ENCODE measurements at places on chromosomes 4 and X. TPM values are rescaled to one million over a fixed set of nuclear protein-coding genes. Genes with fewer than 3 reads are reported as not detected.

Gene EXOC1L
- not detected for total RNA-seq

Gene GUCY1A1
- 0.18 TPM for total RNA-seq

Gene HMX1
- total RNA-seq = not detected

Gene ANOS1
- not detected for total RNA-seq

Gene C4orf50
- 0.12 TPM for total RNA-seq

Gene CASK
- 47.4 TPM for total RNA-seq

Gene NLGN4X
- not detected for total RNA-seq
